Lung microvascular endothelial cell (primary cell): ENCODE measurements at places on chromosomes 3 and 15. TPM values are rescaled to one million over a fixed set of nuclear protein-coding genes. Genes with fewer than 3 reads are reported as not detected.

The GOLGA6A gene
- total RNA-seq: not detected in 2 replicates

The ARRDC4 gene
- 0.79 and 0.87 TPM in 2 replicates for total RNA-seq

The NUDT16 gene
- total RNA-seq: 11.8 and 18.3 TPM in 2 replicates

The MORC1 gene
- total RNA-seq: not detected in 2 replicates

The LRTM1 gene
- total RNA-seq: not detected in 2 replicates

The ADGRG7 gene
- total RNA-seq: not detected in 2 replicates

The MSL2 gene
- 6.5 and 8.9 TPM in 2 replicates for total RNA-seq

The COL8A1 gene
- 235 and 1,223 TPM in 2 replicates for total RNA-seq

The TSEN2 gene
- total RNA-seq: 5.4 and 8.7 TPM in 2 replicates

The PPP1R14D gene
- not detected in 2 replicates for total RNA-seq

The EMC7 gene
- total RNA-seq: 23.8 and 35.9 TPM in 2 replicates

The MME gene
- 0.20 and 4.4 TPM in 2 replicates for total RNA-seq

The PLA2G4F gene
- not detected in 2 replicates for total RNA-seq

The FOXB1 gene
- not detected in 2 replicates for total RNA-seq

The COMMD2 gene
- 19.2 and 22.8 TPM in 2 replicates for total RNA-seq

The LRRIQ4 gene
- total RNA-seq: not detected in 2 replicates

The IGSF10 gene
- total RNA-seq: not detected in 2 replicates

The PLA2G4D gene
- total RNA-seq: not detected in 2 replicates

The RGMA gene
- total RNA-seq: 0.20 and 0.22 TPM in 2 replicates

The HYAL1 gene
- 3.1 and 5.8 TPM in 2 replicates for total RNA-seq

The LMAN1L gene
- not detected in 2 replicates for total RNA-seq

The GHSR gene
- not detected in 2 replicates for total RNA-seq

The IMPG2 gene
- total RNA-seq: 0.44 and 0.99 TPM in 2 replicates

The ARMC8 gene
- 36.4 and 42.1 TPM in 2 replicates for total RNA-seq

The SMCO1 gene
- total RNA-seq: not detected in 2 replicates

The SLC38A3 gene
- under 0.01 TPM in 1 of 2 replicates, not detected in the other for total RNA-seq

The DLEC1 gene
- not detected in 2 replicates for total RNA-seq

The NIT2 gene
- total RNA-seq: 3.4 and 6.8 TPM in 2 replicates

The NUP210 gene
- 0.20 and 0.22 TPM in 2 replicates for total RNA-seq

The PYGO1 gene
- total RNA-seq: under 0.01 and 0.22 TPM in 2 replicates

The SAMD7 gene
- total RNA-seq: not detected in 2 replicates

The COL6A6 gene
- total RNA-seq: not detected in 2 replicates

The BSN gene
- under 0.01 TPM in 2 replicates for total RNA-seq

The MKRN3 gene
- total RNA-seq: 0.20 and 0.65 TPM in 2 replicates

The RARB gene
- total RNA-seq: 2.4 and 2.8 TPM in 2 replicates

The THSD4 gene
- 20.2 and 21.4 TPM in 2 replicates for total RNA-seq

The FBXW12 gene
- total RNA-seq: not detected in 2 replicates

The LRRC31 gene
- total RNA-seq: not detected in 2 replicates

The MINDY4B gene
- not detected in 2 replicates for total RNA-seq

The CACNA1D gene
- total RNA-seq: not detected in 2 replicates

The MEF2A gene
- total RNA-seq: 13.9 and 16.5 TPM in 2 replicates

The C3orf22 gene
- not detected in 2 replicates for total RNA-seq

The LEKR1 gene
- total RNA-seq: under 0.01 and 0.60 TPM in 2 replicates

The PYDC2 gene
- not detected in 2 replicates for total RNA-seq

The PP2D1 gene
- not detected in 2 replicates for total RNA-seq

The PIGZ gene
- 1.7 and 2.0 TPM in 2 replicates for total RNA-seq

The MGLL gene
- 27.5 and 36.1 TPM in 2 replicates for total RNA-seq

The SLC6A1 gene
- total RNA-seq: under 0.01 TPM in 1 of 2 replicates, not detected in the other

The GPR62 gene
- not detected in 2 replicates for total RNA-seq

The MEIS2 gene
- 16.6 and 17.3 TPM in 2 replicates for total RNA-seq

The PLSCR5 gene
- total RNA-seq: not detected in 2 replicates

The ITIH4 gene
- 0.22 and 0.40 TPM in 2 replicates for total RNA-seq

The TMCO5A gene
- not detected in 2 replicates for total RNA-seq

The EPHB1 gene
- 1.7 and 4.2 TPM in 2 replicates for total RNA-seq

The ATP13A5 gene
- not detected in 2 replicates for total RNA-seq

The CISH gene
- 0.20 and 0.22 TPM in 2 replicates for total RNA-seq

The LSAMP gene
- not detected in 2 replicates for total RNA-seq
